ENCODE measurements at places on chromosomes 12 and 14.

GRCh38 chr14:21880918-21881317, 207.3 kb upstream of the OR4E1 start:
- no peak for DNase-seq

GRCh38 chr12:21697904-21698630, 40.4 kb upstream of the LDHB start:
- DNase-seq, result peak; percentile 30

DNA sequence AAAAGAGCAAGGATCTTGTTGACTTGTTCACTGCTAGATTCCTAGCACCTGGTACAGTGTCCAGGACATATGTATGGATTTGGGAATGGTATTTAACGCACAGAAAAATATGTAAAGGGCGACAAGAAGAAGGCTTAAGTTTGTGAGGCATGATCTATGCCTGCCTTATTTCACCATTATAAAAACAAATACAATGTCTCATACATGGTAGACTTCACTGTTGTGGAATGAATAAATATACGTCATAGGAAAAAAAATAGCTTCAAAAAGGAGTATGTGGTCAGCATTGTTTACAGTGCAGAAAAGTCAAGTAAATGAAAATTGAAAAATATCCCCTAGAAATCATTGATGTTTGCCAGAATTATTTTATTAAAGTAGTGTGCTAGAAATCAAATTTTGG, 30.0 kb downstream of the HCFC2 start:
- DNase-seq, result no peak

DNA sequence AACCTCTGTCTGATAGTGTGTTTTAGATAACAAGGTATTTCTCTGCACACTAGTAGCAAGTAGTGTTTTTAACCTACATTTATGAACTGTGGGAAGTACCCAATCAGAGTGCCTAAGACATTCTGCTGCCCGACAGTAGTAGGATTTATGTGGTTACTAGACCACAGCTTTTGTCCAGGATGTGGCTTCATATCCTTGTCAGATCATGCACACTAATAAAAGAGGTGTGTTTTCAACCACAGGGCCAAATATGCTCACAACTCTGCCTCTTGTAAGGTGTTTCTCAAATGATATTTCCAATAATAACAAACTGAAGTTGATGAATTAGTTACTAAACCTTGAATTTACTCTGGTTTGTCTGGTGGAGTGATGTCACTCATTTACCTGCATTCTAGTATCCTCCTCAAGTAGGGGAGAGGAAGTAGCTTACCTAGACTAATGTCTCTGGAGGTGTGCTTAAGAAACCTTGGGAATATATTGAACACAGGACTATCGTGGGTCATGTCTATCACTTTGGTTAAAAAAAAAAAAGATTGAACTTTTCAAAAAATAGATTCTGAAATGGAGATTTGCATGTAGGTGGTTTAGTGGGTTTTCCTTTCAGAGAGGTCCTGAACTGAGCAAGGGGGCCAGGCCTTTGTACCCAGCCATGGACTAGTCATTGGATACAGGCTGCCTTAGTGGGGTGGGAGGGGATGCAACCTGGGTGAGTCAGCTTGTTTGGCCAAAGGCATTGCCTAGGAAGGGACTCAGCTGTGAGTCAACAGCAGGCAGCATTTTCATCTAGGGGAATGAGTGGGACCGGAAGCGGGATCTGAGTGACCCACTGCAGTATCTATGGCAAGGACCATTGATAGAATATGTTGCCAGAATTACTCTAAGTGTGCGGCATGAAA, 14.1 kb downstream of the FBXW8 start:
- DNase-seq, result peak; percentile 87

DNA sequence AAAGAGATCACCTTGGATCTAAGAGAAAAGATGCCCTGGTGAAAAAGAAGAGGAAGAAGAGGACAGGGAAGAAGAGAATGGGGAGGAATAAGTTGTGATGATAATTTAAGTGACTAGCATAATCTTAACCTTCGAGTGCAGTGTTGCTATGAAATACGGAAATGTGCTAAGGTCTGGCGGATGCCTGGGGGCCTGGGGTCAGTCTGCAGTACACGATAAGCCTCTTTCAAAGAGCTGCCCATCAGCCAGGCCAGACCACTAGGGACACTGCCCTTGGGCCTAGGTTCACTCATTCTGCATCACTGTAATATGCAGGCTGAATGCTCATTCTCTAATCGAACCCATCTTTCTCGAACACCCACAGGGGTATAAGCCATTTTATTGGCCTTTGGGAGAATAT, 83.4 kb downstream of the PLEKHG3 start:
- DNase-seq, result no peak

GRCh38 chr12:24230061-24230701, 280.7 kb upstream of the SOX5 start:
- DNase-seq, result no peak

DNA sequence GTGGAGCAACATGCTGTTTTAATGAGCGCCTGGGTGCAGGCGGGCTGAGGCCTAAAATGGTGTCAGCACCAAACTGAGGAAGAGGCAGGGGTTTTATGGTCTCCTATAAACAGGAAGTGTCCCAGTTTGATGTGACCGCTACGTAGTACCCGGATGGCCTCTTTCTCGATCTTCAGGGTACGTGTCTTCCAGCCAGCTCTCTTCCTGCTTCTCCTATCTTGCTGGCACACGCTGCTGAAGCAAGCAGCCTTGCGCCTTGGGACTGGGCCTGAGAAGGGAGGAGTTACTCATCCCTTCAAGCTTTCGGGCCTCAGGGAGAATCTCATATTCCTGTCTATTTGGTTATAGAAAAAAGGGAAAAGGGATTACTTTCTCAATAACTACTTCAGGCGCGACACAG, 28.2 kb upstream of the RNASE1 start:
- DNase-seq, result no peak

- no peak for DNase-seq
Measured at GRCh38 chr12:96186607-96187301, 7.4 kb upstream of the ELK3 start.

DNA sequence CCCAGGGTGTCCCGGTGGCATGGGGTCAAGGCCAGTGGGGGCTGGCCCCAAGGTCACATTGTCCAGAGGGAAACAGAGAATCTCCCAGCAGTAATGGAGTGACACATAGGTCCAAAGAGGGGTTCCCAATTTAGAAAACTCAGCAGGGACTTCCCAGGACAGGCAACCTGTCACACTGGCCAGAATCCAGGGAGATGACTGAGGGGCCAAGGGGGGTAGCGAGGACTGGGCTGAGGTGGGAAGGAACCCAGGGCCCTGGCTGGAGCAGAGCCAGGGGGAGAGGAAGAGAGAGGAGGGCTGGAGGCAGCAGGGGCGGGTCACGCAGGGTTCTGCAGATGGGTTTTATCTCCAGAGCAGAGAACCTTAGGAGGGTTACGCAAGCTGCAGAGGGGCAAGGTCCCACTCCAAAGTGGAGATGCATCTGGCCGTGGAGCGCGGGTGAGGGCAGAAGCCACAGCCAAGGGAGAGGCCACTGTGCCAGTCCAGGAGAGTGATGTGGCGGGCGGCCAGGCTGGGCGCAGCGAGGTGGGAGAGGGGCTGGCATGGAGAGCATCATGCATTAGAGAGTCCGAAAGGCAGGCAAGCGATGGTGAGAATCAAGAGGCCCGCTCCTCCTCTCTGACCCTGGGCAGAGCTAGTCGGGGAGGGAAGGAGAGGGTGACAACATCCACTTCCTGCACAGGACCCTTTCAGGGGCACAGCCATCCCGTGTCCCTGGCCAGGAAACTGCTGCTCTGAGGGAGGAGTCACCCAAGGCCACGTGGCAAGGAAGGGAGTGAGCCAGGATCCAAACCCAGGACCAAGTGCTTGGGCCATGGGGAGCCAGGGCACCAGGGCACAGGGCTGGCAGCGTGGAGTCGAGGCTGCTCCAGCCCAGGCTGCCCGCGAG, 29.0 kb downstream of the NCOR2 start:
- DNase-seq, result no peak

- DNase-seq, result peak; percentile 30
Measured at GRCh38 chr14:102778338-102779083, 1.3 kb downstream of the TRAF3 start.

- DNase-seq, result no peak
Measured at GRCh38 chr14:66395300-66395699, 90.9 kb upstream of the CCDC196 start.

DNA sequence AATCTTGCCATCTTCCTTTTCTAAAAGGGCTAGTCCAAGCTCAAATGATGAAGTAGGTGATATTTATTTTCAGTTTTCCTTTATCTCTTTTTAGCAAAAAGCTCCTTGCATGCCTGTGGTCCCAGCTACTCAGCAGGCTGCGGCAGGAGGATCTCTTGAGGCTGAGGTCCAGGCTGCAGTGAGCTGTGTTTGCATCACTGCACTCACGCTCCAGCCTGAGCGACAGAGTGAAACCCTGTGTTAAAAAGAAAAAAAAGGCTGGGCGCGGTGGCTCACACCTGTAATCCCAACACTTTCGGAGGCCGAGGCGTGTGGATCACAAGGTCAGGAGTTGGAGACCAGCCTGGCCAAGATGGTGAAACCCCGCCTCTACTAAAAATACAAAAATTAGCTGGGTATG, 5.0 kb downstream of the TMEM116 start:
- no peak for DNase-seq

DNA sequence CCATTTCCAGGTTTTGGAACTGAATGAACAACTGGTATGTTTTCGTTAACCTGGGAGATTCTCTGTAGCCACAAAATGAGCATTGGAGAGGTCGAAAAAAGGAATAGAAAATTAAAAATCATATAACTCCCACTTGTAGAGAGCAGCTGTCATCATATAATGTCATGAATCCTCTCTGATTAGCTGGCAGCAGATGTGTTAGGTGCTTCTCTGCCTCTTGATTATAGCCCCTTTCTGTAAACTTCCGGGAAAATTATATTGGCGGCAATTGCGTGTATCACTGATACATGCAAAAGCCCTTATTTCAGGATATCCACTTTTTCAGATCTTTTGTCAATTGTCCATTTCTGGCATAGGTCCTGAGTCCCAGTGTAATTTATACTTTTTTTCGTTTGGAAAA, 31.7 kb downstream of the FGD4 start:
- no peak for DNase-seq

DNA sequence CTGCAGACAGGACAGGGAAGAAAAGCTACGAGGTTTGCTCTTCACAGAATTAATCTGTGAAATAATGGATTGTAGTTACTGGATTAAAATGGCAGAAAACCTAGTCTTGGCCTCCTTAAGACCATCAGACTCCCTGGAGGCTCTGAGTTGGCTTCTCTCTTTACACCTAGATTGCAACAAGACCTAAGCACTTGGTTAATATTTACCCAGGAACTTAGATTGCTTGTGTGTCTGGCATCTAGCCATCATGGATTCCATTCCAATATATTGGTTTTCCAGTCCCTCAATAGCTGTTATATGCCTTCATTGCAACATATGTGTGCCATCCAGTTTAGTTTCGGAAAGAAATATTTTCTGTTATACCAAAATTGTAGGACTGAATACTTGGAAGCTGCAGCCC, 1.9 kb upstream of the GTF2A1 start:
- DNase-seq, result no peak

GRCh38 chr14:67719866-67720265, 18.2 kb downstream of the RDH12 start:
- DNase-seq, result no peak

DNA sequence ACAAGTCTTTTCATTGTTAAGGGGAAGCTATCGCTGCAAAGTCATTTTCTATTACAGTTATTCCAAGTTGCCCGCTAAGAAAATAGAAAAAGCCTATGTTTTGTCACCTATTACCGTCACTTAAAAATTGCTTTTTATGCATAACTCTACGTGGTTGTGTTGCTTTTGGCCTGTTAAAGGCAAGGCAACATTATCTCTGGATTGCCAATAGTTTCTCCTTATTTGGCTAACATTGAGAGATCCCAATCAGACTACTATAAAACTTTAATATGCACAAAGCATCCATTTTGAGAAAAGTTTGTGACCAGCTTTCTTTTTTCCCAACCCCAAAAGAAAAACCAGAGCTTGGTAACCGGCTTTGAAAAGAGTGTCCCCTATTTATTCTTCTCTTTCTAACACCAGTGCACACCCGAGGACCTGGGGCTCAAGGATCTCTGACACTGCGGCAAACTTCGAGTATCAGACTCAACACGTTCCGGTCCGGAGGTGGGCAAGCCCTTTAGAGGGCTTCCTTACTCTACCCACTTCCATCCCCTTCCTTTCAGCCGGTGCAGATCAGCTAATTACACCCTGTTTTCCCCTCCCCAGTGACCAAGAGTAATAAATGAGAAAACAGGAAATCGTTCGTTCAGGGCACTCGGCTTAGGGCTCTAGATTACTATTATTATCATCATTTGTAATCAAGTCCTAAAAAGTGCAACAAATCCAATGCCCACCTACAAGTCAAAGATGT, 1.2 kb downstream of the PPP1R12A start:
- DNase-seq, result peak; percentile 7

- peak; percentile 72 for DNase-seq
Measured at GRCh38 chr12:43540470-43540869, 11.5 kb downstream of the ADAMTS20 start.

DNA sequence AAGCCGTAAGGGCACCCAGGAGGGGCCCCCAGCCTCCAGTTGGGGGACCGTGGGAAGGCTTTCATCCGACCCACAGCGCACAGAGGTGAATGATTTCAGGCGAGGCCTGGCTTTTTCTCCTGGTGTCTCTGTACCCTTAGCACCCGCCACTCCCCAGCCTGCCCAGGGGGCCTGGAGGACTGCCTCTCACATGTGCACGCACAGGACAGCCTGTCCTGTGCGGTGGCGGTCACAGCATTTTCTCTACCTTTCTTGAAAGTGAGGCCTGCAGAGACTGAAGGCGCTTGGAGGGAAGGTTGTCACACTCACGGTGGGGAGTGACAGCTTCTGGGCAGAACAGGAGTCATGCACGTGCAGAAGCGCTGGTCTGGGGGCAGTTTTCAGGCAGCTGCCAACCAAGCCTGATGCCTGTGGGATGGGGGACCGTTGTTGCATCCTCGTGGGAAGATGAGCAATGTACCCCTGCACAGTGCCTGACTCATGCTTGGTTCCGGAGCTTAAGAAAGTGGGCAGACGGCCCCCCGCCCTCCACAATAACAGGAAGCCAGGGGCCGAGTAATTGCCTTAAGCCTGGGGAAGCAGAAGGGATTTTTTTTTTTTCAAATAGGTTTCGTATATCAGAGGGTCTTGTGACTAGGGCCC, 148.1 kb downstream of the TSPAN9 start:
- peak; percentile 92 for DNase-seq

DNA sequence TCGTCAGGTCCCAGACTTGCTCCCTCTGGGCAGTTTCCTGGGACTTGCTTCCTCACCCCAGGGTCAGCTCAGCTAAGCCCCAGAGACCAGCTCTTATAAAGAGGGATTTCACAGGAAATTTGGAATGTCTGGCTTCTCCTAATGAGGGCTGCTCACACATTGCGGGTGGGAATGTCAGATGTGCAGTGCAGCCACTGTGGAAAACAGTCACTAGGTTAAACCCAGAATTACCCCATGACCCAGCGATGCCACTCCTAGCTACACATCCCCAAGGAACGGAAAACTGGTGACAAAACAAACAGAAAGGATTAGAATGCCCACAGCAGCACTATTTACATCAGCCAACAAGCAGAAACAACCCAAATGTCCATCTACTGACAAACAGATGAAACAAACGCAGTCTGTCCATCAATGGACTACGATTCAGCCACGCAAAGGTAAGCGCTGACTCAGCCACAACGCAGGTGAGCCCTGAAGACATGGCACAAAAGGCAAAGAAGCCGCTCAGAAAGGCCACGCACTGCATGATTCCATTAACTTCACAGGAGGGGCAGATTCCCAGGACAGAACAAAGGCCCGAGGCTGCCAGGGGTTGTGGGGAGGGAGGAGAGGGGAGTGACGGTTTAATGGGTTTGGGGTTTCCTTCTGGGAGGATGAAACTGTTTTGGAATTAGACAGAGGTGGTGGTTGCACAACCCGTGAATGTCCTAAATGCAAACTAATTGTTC, 63.0 kb downstream of the NCOR2 start:
- no peak for DNase-seq

- DNase-seq, result peak; percentile 72
Measured at GRCh38 chr12:26319511-26319910, 124.1 kb downstream of the SSPN start.

- peak; percentile 40 for DNase-seq
Measured at GRCh38 chr12:15601210-15601800, 187.9 kb downstream of the EPS8 start.

Data from LHCN-M2 (cell line).